ENCODE measurements at places on chromosomes 4 and X.

DNA sequence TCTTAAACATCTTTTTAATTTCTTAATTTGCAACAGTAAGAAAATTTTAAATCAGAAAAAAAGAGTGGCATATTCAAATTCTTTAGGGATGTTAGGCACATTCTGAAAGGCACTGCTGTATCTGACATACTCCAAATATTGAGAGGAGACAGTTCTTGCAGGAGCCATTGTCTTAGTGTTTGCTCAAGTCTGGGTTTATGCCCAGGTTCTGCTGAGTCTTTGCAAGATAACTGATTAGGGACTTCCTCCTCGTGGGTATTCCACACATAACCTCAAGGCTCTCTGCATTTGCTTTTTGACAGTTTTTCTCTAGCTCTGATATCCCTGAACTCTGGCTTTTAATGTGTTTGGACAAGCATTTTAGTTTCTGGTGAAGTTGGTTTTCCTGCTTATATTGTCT lies 52.6 kb downstream of the RPS3A start:
- no peak for DNase-seq

GRCh38 chr4:11475871-11476270 lies 47.2 kb upstream of the HS3ST1 start:
- no peak for DNase-seq

DNA sequence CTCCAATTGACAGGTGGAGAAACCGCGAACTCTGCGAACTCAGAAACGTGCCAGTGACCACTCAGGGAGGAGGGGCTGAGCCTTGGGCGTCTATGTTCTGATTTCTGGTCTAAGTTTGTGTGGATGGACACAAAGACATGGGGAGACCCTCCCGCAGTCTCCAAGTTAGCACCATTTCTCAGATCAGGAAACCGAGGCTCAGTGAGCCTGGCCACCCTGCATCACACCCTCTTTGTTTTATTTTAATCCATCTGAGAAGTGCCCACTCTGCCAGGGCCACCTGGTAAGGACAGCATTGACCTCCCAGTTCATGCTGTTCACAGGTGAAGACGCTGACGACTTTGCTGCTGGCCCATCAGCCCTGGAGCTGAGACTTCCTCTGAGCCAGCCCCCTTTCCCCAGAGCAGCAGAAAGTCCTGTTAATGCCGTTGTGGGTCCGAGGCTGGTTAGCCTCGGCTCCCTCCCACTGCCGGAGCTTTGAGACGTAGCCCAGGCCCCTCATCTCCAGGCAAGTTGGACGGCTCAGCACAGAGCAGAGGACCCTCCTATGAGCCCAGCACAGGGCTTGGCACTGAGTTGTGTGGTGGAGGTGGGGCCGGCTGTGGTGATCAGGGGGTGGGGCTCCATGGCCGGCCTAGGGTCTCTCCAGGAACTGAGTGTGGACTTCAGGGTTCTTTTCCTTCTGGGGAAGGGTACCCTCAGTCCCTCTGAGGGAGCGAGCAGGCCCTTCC lies 43.7 kb downstream of the PSAPL1 start:
- DNase-seq = no peak

- DNase-seq = no peak
These were observed 322.4 kb upstream of the CPEB2 start for GRCh38 chr4:14679906-14680305.

DNA sequence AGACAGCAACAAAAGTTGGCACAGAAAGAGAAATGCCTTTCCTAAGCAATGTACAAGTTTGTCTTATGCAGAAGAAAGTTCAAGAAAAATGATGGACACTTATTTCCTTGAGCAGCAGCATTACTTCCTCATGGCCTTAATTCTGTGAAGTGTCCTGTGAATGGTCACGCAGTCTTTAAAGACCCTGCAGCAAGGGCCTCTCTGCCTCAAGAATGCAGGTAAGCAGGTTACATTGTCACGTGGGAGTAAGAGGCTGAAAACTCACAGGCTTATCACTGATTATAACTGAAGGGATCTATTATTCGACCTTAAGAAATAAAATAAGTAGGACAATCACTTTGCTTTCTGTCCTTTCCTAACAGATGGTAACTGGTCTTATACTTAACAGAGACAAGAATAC lies 109.1 kb downstream of the ATP8A1 start:
- no peak for DNase-seq

GRCh38 chrX:84064814-84065213 lies 123.2 kb downstream of the RPS6KA6 start:
- DNase-seq = no peak

GRCh38 chrX:68941385-68941952 lies 112.6 kb downstream of the EFNB1 start:
- DNase-seq = no peak

DNA sequence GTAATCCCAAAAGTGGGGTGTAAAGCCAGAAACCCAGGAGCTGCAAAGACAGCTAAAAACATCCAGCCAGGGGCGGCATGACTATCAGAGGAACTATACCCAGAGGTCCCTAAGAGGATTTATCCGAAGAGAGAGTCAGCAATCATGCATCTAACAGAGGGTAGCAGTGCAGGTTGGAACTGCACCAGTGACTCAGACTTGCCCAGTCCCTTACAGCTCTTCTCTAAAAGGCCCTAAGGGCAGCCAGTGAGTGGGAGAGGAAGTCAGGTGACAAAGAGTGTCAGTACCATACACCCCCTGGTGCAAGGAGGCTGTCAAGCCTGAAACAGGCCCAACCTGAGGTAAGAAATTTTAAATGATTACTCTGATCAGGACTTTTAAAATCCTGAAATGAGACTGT lies 88.1 kb downstream of the CAMK2D start:
- DNase-seq = no peak

GRCh38 chrX:133646719-133647116 lies 231.4 kb upstream of the GPC4 start:
- DNase-seq = no peak

GRCh38 chr4:122458625-122459024 lies 2.1 kb upstream of the IL2 start:
- DNase-seq = no peak

- DNase-seq = no peak
These were observed 177.9 kb downstream of the MAGEE1 start for GRCh38 chrX:76605390-76605789.

- peak; percentile 35 for DNase-seq
These were observed 452.4 kb downstream of the BCOR start for GRCh38 chrX:39645178-39645895.

DNA sequence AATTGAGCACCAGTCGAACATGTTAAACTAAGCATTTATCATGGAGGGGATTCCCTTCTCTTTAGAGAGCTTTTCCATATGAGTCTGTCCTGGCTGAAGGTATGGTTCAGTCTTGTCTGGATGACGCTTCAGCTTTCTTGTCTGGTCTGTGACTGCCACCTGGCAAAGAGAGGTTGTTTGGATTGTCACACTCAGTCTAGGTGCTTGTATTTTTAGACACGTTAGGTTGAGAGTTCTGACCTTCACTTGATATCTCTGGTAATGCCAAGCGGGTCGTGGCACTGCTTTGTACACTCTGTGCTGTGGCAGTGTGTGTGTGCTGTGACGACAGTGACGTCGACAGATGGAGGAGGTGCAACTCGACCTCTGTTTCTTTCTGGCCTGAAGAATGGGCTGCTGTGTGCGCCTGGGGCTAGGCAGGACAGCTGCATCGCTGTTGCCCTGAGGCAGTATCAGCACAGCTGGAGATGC lies 12.6 kb downstream of the NOCT start:
- DNase-seq = no peak

All from eye (tissue), 1 donor.